Activated CD4-positive, alpha-beta T cell treated with anti-CD3 and anti-CD28 coated beads, Interleukin-2, amount 50 U/mL, for 24 hours (primary cell): ENCODE measurements at places on chromosomes 4 and X.

DNA sequence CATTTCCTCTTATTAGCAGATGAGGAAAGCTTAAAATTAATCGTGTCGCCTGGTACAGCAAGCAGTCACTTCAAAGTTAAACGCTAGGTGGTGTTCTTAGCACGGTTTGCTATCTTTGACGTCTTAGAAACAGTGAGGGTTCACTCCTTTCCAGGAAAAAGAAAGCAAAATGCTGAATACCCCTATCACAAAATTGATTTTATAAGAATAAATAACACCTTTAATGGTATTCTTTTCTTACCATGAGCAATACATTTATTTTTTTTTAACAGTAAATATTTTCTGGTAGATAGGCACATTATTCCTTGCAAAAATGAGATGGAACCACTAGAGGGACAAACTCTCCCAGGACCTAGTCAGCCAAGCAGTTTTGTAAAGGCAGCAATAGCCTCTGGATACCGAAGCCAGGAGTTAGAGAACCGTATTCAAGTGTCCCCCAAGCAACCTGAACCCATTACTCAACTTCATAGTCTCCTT is 153.9 kb downstream of the KDR start:
- DNase-seq: no peak

DNA sequence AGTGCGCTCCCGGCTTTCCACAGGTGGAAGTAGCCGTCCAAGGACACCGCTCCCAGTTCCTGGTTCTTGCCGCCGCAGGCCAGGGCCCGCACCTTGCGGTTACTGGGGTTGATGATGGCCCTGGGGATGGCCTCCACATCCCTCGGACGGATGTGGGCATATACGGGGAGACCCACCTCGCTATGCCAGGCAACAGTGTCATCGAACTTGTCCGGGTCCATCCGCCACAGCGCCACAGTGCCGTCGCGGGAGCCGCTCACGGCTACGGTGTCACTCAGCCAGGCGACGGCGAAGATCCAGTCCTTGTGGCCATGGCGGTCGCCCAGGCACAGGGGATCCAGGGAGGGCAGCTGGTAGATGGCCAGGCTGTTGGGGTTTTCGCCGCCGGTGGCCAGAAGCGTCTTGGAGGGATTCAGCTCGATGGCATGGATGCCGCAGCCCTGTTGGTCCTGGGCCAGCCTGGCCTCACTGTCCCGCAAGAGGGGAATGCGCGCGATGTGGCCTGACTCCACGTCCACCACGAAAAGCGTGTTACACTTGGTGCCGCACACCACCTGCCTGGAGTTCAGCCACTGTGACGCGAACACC is 795 bp downstream of the DCAF12L1 start:
- DNase-seq: no peak

- DNase-seq: no peak
Observed at GRCh38 chr4:109232681-109233080, 69.8 kb downstream of the COL25A1 start.

DNA sequence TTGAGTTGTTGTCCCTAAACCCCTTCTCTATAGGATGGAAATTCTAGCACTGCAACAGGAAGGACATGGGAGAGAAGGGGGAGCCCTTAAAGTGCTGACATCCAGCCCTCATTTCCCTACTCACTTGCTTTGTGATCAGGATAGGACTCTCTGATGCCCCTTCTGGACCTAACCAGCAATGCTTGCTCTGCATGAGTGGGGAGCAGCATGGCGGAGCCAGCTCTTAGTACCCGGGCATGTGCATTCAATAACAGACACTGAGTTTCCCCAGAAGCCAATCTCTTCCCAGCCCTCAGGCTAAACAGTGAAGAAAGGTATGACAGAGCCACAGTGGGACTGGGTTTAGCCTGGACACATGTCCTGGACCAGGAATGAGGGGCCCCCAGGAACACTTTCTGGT is 14.0 kb downstream of the SOD3 start:
- DNase-seq: no peak

DNA sequence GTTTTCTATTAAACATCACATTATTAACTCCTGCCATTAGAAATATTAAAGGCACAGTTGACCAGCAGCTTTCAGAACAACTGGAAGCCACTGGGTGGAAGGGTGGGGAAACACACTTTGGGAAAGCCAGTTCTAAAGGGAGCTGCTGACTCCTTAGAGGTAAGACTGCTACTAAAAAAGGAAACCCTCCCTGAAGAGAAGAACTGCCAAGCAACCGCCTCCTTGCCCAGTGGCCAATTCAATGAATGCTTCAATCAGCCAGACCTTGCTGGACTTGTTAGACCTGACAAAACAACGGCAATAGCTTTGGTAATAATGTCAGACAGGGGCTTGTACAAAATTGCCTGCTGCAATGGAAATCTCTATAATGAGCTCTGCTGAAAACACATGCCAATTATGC is 15.6 kb downstream of the OPHN1 start:
- no peak for DNase-seq

DNA sequence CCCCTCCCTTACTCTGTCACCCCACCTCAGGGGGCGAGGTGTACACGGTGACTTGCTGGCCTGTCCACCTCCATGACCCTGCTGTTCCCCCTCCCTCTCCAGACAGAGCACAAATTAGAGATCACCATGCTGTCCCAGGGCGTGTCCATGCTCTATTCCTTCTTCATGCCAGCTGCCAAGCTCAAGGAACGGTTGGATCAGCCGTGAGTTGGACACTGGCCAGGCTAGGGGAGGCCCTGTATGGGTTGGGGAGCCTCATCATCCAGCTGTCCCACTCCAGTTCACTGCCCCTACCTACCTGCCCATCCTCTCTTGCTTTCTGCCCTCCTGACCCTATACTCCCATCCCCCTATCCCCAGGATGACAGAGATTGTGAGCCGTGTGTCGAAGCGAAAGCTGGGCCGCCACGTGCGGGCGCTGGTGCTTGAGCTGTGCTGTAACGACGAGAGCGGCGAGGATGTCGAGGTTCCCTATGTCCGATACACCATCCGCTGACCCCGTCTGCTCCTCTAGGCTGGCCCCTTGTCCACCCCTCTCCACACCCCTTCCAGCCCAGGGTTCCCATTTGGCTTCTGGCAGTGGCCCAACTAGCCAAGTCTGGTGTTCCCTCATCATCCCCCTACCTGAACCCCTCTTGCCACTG is 3.9 kb upstream of the CDK16 start:
- no peak for DNase-seq

DNA sequence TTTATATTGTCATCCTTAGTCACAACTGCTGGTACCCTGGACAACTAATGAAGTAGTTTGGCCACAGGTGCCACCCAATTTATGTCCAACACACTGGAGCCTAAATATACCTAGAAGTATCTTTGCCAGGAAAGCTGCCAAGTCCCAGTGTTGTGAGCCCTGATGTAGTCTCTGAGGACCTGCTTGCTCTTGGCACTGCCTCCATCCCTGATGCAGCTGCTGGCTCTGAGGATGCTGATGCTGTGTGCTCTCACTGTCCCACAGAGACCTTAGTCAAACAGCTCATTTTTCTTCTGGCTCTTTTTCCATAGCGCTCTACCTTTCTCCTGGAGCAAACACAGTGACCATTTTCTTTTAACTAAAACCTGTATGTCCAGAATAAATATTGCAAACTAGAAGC is 1535.4 kb upstream of the ADGRL3 start:
- no peak for DNase-seq

DNA sequence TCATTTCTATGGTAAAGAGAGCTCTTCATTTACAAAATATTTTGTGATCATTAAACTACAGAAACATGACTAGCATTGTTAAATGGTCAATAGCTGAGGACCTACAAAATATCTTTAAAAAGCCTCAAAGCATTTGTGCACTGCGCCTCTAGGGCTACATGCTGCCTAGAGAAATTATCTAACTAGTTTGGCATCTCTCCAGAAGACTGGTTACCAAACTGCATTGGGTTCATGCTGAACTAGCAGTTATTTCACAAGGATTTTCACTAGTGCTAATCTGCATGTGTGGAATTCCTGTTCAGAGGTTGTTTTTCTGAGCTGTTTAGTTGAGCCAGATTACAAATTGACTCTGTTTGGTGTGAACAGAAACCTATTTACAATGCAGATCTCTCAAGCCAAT is 58.5 kb upstream of the PITX2 start:
- DNase-seq: no peak

GRCh38 chrX:124010566-124010965 is 49.1 kb downstream of the STAG2 start:
- no peak for DNase-seq

- no peak for DNase-seq
Observed at GRCh38 chr4:168028568-168028967, 63.8 kb upstream of the ANXA10 start.

GRCh38 chrX:49082271-49082871 is 2.7 kb upstream of the WDR45 start:
- no peak for DNase-seq

GRCh38 chrX:119186194-119186593 is 49.9 kb upstream of the PGRMC1 start:
- DNase-seq: no peak

DNA sequence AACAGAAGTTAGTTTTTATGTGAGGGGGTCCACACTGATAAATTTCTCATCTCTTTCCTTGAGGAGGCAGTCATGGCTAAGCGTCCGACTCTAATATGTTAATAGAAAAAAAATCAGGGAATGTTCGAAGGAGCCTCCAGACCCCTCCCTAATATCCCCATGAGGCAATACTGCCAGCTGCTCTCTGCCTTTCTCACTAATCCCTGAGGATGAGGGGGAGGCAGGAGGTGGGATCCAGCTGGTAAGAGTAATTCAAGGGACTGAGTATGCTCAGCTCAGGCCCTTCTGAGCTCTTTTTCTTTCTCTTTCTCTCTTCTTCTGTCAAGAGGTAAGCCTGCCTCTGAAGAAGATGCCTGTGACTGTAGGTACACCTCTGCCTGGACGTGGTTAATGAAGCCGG is 51.7 kb downstream of the PIR start:
- no peak for DNase-seq

- no peak for DNase-seq
Observed at GRCh38 chr4:98539741-98540140, 118.7 kb downstream of the TSPAN5 start.

- no peak for DNase-seq
Observed at GRCh38 chr4:159127745-159128518, 25.1 kb downstream of the RAPGEF2 start.

- DNase-seq: no peak
Observed at GRCh38 chrX:66166671-66167070, 2.6 kb downstream of the HEPH start.

GRCh38 chr4:8639777-8640720 is 47.5 kb downstream of the CPZ start:
- no peak for DNase-seq

- no peak for DNase-seq
Observed at GRCh38 chr4:175421506-175421905, 390.6 kb downstream of the GPM6A start.

GRCh38 chr4:21749924-21750323 is 198.6 kb downstream of the KCNIP4 start:
- DNase-seq: no peak

- no peak for DNase-seq
Observed at GRCh38 chr4:142355421-142355930, 490.6 kb downstream of the INPP4B start.

DNA sequence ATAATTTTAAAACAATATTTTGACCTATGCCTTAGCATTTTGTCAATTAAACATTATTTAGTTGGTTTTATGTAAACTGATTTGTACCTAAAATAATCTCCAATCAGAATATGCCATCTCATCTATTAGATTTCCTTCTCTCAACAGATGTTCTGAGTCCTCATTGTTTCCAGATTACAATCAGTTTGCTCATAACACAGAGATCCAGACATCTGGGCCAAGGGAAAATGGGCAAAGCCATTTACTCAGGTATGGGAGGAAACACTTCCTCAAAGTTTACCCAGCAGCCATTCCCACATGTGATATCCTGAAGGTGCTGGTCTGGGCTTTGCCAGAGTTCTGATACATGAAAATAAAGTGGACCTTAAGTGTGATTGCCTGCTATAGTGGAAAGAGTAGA is 217.9 kb upstream of the GPC4 start:
- no peak for DNase-seq

GRCh38 chrX:131544218-131544617 is 344 bp downstream of the OR13H1 start:
- DNase-seq: no peak

DNA sequence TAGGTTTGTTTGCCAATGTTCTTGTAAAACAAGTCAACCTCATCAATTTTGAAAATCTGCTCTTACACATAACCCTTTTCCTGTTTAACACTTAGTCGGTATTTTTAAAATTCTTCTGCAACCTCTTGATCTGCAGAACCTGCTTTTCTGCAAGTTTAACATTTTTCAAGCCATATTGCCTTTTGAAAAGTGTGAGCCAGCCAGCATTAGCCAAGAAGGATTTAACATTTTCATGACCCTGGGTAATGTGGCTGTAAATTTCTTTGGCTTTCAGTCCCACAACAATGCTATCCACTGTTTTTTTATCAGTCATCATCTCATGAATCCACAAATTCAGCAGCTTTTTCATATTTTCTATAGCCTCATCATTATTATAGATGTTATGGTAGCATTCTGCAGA is 956.5 kb downstream of the FAT4 start:
- DNase-seq: no peak

- no peak for DNase-seq
Observed at GRCh38 chrX:26918631-26919030, 544.5 kb downstream of the PPP4R3C start.

DNA sequence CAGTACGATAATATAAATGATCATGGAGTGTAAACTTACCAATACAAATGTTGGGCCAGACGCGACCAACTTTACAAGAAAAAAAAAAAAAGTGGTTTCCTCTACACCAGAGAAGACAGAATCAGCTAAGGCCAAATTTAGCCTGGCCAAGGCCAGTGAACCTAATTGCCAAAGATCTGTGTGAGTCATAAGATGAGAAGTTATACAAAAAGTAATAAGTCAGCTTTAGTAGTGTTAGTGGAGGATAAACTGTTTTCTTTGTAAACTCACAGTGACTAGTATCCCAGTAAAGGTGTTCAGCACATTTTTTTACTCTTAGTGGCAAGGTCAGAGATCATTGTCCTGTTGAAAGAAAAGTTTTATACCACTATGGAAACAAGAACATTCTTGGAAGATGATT is 531.4 kb upstream of the TECRL start:
- DNase-seq: no peak

DNA sequence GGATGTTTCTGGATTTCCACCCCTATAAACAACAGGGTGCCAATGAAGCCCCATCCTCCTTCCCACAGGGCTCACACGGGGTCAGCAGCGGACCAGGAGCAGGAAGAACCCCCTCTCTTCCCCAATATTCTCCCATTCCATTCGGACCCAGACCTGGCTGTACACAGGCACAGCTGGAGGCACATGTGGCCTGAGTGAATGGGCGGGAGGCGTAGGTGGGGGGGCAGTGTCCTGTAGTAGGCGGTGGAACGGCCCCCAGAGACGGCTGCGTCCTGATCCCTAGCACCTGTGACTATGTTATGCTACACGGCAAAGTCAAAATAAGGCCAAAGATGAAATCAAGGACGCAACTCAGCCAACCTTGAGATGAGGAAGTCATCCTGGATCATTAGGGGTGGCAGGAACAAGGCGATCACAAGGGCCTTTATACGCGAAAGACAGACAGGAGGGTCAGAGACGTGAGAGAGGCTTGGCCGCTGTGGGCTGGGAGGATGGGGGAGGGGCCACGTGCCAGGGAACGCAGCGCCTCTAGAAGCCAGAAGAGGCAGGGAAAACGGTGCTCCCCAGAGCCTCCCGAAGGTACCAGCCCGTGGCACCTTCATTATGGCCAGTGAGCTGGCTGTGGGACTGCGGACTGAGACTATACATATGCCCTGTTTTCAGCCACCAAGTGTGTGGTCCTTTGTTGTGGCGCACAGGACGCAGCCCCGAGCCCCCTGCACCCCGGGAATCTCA is 75.6 kb downstream of the WFS1 start:
- DNase-seq: no peak
